ENCODE measurements at places on chromosomes 5 and 9.

DNA sequence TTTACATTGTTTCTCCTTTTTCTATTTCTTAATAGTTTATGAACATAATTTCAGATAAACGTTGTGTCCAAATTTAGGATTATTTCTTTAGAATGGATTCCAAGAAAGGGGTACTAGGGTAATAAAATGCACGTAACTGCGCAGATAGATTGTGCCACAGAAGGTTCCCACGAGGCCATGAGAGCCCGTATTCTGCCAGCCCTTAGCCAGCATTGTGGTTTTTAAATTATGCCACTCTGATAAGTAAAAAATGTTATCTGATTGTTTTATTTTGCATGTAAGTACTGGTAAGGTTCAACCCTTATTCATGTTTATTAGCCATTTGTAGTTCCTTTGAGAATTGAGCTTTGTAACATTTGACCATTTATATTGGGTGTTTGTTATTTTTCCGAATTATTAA, 88.7 kb downstream of the PRKACG start:
- no peak for DNase-seq

GRCh38 chr5:180387798-180388197, 34.7 kb upstream of the GFPT2 start:
- no peak for DNase-seq

DNA sequence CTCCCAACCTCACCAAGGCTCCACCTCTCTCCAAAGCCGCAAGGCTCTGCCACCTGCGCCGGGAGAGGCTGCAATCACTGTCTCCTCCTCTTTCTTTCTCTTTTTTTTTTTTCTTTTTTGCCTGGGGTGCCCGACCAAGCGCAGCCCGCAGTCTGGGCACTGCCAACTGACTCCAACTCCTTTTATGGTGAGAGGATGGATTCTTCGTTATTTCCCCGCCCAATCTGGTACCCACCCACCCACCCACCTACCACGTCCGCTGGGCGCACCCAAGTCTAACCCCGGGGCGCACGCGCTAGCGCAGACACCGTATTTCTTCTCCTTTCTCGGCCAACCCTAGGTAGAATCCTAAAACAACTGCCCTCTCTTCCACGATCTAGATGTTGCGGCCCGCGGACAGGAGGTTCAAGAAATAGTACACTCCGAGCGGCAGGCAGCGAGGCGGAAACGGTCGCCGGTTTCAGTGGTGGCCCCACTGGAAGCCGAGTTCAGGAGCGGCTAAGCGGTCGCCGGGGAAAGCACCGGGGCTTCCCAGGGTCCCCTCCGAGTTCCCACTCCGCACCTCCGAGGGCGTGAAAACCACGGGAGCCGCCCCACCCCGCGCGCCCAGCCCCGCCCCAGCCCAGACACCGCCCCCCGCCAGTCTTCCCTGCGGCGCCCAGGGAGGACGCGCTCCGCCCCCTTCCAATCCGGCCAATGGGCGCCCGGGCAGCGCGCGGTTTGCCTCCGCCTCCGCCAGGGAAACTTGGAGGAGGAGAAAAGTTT, 385 bp upstream of the PTGER4 start:
- peak; percentile 99 for DNase-seq

- DNase-seq = no peak
These were observed 229.0 kb downstream of the ELAVL2 start for GRCh38 chr9:23596913-23597634.

DNA sequence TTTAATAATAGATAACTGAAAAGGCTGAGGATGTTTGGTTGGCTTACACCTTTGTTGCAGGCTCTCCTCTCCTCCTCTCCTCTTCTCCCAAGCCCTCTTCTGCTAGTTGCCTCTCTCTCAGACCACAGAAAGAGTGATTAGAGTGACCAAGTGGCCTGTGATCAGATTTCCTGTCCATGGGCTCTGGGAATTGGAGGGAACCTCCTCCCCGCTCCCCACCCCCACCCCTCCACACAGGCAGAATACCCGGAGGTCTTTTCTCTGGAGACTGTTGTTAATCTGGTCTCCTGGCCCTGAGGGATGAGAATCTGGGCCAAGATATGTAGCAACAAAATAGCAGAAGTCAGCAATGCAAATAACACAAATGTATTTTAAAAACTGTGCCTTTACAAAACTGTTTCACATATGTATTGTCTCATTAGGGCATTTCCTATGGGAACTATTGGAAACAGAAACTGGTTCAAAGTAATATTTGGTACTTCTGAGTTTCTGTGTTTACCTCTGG, 361.3 kb downstream of the NR2F1-AS1 start:
- no peak for DNase-seq

DNA sequence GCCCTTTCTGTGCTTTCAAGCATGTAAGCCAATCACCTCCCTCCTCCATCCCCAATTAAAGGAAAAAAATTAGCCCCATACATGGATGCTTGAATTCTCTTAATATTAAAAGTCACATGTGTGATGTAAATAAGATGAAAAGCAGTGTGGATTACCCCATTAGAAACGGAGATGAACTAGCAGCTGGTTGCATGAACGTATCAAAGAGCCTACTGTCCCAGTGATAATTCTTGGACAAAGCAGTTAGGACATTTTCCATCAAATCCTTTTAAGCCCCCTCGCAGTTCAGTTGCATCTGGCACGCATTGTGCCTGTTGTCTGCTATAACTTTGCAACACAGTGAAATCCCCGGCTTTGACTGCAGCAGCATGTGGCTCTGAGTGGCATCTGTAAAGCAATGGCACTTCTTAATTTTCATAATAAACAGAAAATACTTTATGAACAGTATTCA, 285.6 kb downstream of the FBXL7 start:
- DNase-seq = no peak

DNA sequence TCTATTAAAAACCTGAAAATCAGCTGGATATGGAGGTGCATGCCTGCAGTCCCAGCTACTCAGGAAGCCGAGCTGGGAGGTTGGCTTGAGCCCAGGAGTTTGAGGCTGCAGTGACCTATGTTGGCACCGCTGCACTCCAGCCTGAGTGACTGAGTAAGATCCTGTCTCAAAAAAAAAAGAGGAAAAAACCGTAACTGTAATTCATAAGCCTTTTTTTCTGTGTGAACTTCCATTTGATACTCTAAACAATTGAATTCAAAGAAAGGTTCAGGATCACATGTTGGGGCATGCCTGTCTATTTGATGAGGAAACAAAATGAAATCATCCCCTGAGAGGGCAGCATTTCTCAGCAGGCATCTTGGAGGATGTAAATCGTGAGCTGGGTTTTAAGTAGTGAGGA, 38.8 kb downstream of the ITGA2 start:
- no peak for DNase-seq

DNA sequence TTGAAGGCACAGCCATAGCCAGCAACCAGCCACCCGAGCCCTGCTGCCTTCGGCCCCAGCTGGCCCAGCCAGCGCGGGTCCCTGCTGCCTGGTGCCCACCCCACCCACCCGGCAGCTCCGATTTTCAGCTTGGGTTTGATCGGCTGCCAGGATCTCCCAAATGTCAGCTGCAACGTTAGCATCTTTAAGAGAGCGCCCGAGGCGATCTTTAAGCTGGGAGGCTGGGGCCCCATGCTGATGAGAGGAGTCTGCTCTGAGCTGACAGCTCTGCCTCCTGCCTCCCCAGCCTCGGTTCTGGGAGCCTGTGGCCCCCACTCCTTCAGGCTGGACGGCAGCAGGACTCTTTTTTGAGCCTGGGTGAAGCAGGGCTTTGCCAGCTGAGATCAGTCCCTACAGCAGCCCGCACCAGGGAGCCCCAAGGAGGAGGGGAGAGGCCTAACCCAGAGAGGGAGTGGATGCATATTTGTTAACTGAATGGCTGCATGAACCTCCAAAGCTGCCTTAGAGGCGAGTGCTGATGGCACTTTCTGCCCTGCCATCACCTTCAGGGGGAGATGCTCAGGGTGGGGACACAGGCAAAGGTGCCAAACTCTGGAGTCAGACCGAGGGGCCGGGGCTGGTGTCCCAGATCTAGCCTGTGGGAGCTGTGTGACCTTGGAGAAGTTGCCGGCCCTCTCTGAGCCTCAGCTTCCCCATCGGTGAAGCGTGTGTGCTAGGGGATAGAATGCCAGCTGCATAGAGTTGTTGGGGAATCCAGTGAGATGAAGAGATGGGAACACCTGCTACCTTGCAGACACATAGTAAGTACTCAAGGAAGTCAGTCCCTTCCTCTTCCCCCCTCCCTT, 165.5 kb downstream of the C9orf50 start:
- DNase-seq = no peak

GRCh38 chr9:112378328-112379176, 1.4 kb upstream of the HSDL2 start:
- no peak for DNase-seq

DNA sequence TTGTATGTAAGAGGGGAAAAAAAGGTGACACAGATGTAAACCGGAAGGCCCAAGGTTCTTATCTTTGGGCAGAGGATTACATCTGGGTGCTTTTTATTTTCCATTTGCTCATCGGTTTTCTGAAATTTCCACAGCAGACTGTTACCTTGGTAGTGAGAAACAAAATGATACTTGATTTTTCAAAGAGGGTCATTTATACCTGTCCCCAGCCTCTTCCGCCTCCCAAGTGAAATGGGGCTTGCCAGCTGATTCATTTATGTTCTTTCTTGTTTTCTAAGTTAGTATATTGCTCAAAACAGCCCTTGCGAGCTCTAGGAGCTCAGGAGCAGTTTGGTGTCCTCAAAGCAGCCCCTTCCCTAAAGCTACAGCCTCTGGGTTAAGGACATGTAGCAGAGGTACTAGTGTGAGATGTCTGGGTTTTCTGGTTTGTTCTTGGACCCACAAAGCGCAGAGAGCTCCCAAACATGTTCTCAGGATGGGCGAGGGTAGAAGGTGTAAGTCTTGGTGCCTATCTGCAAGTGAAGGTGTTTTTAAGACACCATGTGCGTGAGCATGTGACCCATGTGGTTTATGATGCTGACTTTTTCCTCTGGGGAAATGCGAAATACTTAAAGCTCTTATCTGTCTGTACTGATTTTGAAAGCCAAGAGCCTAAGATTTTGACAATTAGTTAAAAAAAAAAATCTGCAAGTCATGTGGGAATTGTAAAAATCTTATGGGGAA, 38.3 kb downstream of the DAPK1 start:
- no peak for DNase-seq

GRCh38 chr9:26947736-26948135, 694 bp upstream of the PLAA start:
- no peak for DNase-seq

DNA sequence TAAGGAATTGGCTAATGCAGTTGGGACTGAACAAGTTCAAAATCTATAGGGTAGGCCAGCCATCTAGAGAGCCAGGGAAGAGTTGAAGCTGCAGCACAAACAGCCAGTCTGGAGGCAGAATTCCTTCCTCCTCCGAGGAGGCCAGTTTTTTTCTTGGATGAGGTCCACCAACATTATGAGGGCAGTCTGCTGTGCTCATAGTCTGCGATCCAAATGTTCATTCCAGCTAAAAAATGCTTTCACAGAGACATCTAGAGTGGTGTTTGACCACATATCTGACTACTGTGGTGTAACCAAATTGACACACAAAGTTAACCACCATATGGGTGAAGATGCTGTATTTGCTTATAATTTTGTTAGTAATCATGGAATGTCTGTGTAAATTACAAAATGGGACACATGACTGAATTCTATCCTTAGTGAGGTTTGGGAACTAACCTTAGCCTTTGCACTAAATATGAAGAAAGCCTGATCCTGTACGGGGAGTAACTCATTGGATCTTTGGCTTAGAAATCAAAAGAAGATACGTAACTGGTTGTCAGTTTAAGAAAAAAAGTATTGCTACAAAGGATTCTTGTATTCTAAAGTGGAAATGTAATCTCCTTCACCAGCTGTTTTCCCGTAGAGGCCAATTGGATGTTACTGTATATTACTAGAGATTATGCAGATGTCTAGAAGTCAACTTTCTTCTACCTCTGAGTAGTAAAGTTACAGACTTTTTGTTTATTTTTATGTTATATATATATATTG, 70.6 kb downstream of the SPIN1 start:
- DNase-seq = no peak

DNA sequence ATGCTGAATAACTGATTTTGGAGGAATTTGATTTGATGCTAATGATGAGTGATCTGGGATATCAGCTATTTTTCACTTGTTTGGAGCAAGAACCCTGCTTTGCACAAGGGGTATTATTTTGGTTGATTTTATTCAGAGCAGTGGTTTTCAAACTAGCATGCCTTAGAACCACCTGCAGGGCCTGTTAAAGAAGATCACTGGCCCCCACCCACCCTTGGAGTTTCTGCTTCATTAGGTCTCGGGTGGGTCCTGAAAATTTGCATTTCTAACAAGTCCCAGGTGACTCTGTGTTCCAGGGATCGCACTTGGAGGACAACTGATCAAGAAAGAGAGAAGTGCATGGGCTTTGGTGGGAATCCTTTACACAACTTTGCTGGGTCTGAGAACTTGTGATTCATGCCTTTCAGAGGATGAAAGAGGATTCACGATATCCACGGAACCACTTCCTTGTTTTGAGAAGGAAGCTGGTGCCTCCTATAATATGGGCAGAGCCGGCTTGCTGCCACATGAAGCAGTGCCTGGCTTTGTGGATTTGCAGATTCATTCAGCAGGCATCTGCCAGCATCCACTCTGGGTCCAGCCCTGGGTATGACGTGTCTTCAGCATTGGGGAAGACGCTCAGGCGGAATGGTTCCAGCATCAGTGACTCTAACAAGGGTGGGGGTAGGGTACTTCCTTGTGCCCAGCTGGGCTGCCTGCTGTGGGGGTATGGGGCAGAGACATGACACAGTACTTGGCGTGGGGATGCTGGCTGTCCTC, 106.6 kb upstream of the PITX1 start:
- peak; percentile 88 for DNase-seq

- peak; percentile 26 for DNase-seq
These were observed 5.5 kb upstream of the CPEB4 start for GRCh38 chr5:173882632-173883031.

GRCh38 chr5:131536211-131536826, 98.7 kb downstream of the RAPGEF6 start:
- DNase-seq = no peak

GRCh38 chr5:96404191-96404867, 28.7 kb downstream of the PCSK1 start:
- no peak for DNase-seq

GRCh38 chr9:5552301-5552700, 42.0 kb downstream of the PDCD1LG2 start:
- no peak for DNase-seq

DNA sequence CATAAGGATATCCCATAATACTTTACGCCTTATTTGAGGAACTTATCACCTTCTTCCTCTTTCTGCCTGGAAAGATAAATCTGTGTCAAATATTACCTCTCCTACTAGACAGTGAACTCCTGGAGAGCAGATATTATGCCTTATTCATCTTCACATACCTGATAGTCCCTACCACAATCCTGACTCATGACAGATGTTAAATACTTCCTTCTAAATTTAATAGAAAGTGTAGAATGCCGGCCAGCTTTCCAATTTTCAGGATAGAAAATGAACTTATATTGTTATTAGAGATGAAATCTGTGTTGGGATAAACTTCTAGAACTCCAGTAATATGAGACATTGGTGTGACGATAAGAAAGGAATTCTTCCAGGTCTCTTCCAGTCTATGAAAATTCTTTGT, 89.0 kb downstream of the GCNT4 start:
- no peak for DNase-seq

DNA sequence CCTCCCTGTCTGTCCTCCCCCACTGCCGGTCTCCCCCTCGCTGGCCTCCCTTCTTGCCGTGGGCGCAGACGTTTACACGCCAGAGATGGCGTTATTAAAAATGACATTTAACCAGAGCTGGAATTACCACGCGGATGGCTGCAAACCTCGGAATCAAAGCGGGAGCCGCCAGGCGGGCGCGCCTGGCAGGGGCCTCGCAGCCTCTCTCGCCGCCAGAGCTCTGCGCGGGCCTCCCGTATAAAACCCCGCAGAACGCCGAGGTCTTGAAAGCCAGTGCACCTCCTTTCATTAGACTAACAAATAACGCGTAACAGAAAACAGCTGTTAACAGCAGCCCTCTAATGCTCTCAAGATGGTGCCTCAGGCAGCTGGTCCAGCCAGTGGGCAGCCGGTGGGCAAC, 10.2 kb downstream of the PRRX2 start:
- no peak for DNase-seq
